ENCODE measurements at places on chromosomes 11 and 22.
A peak's percentile ranks its signal among the peaks of the same experiment; 100 is the strongest.

DNA sequence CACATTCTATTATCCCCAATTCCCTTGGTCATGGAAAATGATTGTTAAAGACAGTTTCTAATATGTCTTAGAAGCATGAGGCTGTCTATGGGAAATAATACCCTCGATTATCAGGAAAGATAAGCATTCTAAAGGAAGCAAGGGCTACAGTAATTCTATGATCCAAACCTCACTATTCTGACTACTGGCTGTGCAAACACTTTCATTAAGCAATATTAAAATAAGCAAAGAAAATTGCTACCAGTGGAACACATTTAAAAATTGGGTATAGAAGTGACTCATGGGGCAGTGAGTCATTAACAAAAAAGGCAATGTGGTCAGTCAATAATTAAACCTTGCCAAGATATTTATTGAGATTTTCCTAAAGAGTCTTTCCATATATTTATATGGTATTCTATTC, 1415.2 kb upstream of the TENM4 start:
- no peak for DNase-seq

- no peak for DNase-seq
These were observed 51.5 kb downstream of the RTL6 start for GRCh38 chr22:44446483-44446882.

- no peak for DNase-seq
These were observed 61.9 kb downstream of the EHF start for GRCh38 chr11:34682825-34683224.

- DNase-seq: no peak
These were observed 77.7 kb downstream of the LINC01488 start for GRCh38 chr11:69559181-69559580.

DNA sequence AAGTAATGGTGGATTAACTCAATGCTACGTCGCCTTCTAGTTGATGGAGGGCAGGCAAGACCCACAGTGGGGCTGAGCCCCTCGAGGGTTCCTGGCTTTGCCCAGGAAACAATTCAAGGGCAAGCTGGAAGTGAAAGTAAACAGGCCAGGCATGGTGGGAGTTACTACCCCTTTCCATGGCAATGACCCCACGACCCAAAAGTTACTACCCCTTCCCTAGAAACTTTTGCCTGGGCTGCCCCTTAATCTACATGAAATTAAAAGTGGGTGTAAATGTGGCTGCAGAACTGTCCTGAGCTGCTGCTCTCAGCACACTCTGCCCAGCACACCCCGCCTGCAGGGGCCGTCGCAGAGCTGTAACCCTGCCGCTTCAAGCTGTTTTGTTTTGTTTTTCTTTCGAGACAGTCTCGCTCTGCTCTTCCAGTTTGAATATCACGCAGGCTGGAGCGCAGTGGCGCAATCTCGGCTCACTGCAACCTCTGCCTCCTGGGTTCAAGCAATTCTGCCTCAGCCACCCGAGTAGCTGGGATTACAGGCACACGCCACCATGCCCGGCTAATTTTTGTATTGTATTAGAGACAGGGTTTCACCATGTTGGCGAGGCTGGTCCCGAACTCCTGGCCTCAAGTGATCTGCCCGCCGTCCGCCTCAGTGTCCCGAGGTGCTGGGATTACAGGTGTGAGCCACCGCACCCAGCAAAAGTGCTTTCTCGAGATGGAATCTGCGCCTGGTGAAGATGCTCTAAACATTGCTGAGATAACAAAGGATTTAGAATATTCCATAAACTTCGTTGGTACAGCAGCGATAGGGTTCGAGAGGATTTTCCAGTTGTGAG, 5.9 kb upstream of the RNH1 start:
- no peak for DNase-seq

DNA sequence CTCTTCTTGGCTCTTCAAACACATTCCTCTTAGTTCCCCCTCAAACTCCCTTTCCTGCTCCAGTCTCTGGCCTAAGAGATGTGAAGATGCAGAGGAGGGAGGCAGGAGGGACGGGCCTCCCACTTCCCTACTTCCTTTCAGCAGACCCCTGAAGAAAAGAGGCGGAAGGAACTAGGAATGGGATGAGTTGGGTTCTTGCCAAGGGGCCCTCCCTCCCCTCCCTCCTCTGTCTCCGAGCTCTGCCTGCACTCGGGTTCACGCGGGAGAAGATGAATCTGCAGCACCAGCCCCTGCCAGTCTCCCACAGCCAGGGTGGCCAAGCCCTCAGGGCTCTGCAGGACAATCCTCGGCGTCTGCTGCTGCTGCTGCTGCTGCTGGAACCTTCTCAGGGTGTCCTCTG, 24.3 kb upstream of the PKNOX2 start:
- no peak for DNase-seq

GRCh38 chr11:117878314-117878938, 2.0 kb upstream of the FXYD6 start:
- DNase-seq: no peak

DNA sequence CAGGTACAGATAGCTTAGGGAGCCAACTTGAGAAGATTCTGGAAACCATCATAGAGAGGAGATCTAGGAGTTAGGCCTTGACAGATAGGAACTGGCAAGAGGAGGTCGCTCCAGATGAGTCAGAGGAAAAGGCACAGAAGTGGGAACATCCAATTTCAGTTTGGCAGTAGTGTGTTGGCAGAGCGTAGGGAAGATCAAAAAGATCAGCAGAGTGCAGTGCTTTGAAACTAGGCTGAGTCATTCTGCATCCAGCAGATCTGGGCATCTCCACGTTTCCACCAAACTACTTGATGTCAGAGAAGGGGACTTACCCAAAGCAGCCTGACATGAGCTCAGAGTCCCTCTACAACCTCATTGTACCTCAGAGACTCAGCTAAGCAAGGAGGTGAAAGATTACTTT, 58.5 kb downstream of the GAB4 start:
- no peak for DNase-seq

DNA sequence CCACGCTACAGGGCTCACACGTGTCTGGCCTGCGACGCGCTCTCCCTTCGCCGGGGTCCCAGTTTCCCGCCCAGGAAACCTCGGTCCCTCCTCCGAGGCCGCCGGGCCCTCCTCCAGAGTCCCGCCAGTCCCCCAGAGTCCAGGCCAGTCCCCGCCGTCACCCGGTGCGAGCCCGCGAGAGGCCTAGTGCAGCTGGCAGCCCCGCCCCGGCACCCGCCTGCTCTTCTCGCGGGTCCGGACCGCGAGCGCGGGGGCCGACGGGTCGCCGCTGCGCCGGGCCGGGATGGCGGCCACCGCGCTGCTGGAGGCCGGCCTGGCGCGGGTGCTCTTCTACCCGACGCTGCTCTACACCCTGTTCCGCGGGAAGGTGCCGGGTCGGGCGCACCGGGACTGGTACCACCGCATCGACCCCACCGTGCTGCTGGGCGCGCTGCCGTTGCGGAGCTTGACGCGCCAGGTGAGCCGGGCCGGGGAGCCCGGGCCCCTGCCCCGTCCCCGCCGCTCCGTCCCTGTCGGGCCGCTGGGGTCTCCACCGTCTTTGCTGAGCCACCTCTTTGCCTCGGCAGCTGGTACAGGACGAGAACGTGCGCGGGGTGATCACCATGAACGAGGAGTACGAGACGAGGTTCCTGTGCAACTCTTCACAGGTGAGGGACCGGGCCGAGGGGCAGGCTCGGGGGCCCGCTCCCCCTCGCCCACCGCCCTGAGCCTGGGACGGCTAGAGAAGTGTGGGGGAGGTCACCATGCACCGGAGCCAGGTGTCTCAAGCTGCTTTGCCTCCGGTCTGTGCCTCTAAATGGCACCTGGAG, at the start of gene PTPMT1:
TSS of gene PTPMT1 (plus strand) at position 260 of the 809 bp plus-strand sequence. CDS start at position 284, 24 bp downstream.
- peak; percentile 70 for DNase-seq

DNA sequence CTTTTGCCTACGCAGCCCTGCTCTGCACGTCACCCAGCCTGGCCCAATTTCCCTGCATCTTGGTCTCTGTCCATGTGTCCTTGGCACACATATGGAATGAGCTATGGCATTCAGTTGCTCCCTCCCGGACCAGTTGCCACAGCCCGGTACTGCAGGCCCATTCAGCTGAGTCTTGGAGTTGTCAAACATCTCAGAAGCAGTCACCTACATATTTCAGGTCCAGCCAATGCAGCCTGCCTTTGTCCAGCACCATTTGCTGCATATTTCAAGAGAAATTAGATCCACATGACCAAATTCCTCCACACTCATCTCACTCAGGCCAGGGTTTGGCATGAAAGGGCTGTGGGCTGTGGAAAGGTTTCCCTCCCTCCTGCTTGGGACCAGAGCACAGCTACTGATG, 76.8 kb downstream of the MN1 start:
- DNase-seq: no peak

DNA sequence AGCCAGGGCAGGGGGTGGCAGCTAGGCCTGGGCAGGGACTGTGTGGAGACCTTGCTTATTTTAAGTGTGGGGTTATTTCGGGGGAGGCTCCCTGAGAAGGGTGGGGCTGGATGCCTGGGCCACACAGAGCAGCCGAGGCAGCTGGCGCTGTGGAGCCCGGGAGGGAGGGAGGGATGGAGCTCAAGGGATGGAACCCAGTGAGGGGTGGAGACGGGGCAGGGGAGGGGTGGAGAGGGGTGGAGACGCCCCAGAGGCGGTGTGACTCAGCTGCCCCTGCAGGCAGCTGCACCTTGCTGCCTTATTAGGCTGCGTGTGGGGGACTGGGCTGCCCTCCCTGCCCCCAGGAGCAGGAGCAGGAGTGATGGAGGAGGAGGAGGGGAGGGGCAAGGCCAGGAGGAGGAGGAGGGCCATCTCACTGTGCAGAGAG, 9.8 kb upstream of the TSSC4 start:
- no peak for DNase-seq

- DNase-seq: no peak
These were observed 249.9 kb downstream of the TTC28 start for GRCh38 chr22:28429711-28430110.

- no peak for DNase-seq
These were observed 99.3 kb upstream of the SESN3 start for GRCh38 chr11:95330302-95330701.

DNA sequence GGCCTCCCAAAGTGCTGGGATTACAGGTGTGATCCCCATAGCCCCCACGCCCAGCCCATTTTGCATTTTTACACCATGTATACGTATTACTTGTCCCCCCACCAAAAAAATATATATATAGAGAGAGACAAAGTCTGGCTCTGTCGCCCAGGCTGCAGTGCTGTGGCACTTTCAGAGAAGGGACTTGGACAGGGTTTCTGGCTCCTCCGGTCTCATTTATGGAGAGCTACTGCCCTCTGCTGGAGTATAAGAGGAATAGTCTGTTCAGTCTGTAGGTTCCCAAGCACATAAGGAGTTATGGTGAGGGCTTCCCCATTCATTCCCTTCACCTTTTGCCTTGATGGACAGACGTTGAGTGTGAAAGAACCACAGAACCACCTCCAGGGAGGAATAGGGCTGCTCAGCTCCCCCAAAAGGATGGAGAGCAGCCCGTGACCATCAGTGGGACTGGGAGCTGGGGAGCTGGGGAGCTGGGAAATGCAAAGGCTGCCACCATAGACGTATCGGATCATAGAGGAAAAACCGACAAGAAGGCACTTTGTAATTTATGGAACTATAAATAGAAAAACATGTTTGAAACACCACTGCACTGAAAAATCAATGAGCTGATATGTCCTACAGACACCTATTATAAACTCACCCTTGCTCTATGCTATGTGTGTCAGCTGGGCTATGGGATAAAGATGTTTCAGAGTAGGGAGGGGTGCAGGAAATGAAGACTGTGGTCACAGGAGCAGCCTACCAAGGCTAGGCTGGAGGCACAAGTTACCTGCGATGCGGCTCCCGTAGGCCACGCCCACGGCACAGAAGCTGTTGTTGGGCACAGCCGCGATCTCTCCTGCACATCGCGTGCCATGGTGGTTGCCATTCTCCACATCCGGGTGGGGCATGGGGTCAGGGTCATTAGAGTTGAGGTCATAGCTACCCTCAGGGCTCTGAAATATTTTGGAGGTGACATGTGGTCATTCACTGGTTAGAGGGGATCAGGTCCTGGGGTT, 5.2 kb downstream of the PCSK7 start:
- peak; percentile 81 for DNase-seq

DNA sequence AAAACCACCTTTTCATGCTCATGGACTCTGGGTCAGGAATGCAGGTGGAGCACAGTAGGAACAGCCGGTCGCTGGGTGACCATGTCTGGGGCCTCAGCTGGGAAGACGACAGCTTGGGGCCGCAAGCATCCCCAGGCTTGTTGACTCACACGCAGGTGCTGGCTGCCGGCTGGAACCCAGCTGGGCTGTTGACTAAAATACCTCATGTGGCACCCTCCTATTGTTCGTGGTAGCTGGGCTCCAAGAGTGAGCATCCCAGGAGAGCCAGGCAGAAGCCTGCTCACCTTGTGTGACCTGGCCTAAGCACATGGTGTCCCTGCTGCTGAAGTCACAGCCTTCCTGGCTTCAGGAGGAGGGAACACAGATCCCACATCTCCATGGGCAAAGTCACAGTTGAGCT, 9.4 kb downstream of the DPP3 start:
- no peak for DNase-seq

DNA sequence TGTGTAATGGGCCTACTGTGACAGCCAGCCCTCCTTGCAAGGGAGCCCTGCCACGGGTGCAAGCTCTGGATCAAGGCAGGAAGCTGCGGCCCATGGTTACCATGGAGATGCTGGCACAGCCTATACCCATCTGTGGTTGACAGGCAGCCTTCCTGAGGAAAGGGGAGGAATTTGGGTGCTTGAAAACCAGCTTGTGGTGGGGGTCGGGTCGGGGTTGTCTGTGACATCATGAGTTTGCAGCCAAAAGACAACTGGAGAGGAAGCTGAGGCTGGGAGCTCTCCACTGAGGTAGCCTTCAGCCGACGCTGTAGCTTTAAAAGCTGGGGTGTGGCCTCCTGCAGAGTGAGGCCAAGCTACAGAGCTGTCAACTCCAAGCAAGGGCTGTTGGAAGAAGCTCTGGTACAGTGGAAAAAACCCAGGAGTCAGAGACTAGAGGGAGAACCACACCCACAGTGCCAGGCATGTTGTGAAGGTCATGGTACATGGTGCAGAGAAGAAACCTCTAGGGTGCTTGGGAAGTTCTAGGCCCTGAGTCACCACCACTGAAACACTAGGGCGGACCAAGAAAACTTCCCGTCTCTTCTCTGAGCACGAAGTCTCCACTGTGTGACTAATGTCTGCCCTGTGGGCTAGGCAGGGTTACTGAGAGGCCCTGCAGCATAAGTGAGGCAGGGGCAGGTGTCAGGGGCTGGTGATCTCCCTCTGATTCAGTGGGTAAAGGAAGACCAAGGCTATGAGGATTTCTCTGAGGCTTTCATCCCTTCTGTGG, 10.8 kb upstream of the LDHA start:
- peak; percentile 84 for DNase-seq

- DNase-seq: no peak
These were observed 12.4 kb upstream of the HTATIP2 start for GRCh38 chr11:20351136-20351535.

DNA sequence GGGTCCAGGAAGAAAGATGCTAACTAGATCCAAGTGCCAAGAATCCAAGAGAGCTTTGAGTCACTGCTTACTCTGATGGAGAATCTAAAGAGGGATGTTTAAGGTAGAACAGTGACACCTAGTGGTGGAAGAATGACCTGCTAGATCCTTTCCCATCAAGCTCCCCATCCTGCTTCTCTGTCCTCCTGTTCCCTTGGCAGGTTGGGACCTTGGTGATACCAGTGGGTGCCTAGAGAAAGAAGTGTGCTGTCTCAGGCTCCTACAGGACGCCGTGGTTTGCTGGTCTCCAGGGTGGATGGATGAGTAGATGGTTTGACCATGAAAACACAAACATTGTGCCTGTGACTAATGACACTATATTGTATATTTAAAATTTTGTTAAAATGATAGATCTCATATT, 383.7 kb downstream of the TMEM135 start:
- DNase-seq: peak; percentile 51

All from CD4-positive, alpha-beta T cell treated with Interleukin-10 for 1 hour (primary cell).